ENCODE measurements at places on chromosomes 6 and 20.
A peak's percentile ranks its signal among the peaks of the same experiment; 100 is the strongest.

- DNase-seq = no peak
Measured at GRCh38 chr6:124772733-124773319, 189.4 kb upstream of the RNF217 start.

DNA sequence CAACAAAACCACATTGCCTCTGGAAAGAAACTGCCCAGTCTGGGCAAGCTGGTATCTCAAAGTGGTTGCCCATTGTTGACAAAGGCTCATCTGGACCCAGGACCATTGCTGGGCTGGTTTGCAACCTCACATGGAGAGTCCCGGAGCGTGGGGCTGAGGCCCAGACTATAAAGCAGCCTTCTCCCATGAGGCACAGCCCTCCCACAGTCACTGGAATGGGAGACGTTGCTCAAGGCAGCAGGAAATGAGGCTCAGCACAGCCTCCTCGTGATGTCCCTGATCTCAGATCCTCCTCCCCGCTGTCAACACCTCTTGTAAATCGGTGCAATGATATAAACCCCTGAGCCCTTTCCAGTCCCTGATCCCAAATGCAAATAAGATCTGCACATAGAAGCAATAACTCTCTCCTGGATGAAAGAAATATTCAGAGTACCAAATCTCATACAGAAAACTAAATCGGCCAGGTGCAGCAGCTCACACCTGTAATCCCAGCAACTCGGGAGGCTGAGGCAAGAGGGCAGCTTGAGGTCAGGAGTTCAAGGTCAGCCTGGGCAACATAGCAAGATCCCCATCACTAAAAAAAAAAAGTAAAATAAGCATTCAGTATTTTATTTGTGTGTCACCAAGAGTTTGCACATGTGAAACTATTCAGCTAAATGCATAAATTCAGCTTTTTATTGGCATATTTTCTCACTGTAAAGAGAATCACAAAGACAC, 103.0 kb upstream of the RREB1 start:
- DNase-seq = no peak

GRCh38 chr20:43921227-43921780, 6.7 kb downstream of the TOX2 start:
- no peak for DNase-seq

DNA sequence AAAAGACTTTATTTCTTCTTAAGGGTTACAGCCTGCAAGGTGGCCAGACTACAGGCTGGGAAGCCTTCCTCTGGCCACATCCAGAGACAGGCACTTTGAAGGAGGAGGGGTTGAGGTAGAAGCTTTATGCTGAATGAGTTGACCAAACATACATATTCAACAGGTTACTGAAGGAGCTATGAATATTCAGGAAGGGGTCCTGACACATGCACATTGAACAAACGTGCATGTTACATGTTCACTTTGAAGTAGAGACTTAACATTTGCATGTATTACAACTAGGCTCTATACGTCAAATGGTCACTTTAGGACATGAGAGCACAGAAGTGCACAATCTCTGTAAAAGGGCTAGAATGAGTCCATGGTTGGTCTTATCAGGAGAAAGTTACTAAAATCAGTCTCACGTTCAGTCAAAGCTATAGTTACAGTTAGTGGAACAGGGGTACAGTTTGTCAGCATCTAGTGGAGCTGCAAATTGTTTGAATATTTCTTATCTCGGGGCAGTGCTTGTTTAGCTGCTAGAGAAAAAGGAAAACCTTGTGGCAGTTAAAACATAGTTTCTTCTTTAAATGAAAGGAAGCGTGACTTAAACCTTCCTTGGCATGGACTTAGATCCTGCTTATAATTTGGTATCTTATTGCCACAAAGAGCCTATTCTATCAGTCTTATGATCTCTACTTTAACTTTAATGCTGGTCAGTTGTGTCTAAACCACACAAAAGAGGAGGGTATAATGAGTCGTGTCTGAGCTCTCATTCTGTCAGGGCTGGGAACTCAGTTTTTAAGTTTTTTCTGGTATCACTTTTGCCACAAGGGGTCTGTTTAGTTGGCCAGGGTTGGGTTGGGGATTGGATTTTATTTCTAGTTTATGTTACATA, 4.6 kb upstream of the ZSCAN9 start:
- no peak for DNase-seq

- no peak for DNase-seq
Measured at GRCh38 chr6:43269273-43270007, 26.2 kb downstream of the TTBK1 start.

- DNase-seq = peak; percentile 57
Measured at GRCh38 chr20:46402331-46402811, 4.0 kb downstream of the ELMO2 start.

GRCh38 chr20:10090588-10091166, 55.9 kb downstream of the ANKEF1 start:
- DNase-seq = peak; percentile 55

- DNase-seq = no peak
Measured at GRCh38 chr6:144778773-144779492, 493.8 kb downstream of the UTRN start.

- DNase-seq = peak; percentile 54
Measured at GRCh38 chr6:148192310-148192709, 150.3 kb upstream of the SASH1 start.

DNA sequence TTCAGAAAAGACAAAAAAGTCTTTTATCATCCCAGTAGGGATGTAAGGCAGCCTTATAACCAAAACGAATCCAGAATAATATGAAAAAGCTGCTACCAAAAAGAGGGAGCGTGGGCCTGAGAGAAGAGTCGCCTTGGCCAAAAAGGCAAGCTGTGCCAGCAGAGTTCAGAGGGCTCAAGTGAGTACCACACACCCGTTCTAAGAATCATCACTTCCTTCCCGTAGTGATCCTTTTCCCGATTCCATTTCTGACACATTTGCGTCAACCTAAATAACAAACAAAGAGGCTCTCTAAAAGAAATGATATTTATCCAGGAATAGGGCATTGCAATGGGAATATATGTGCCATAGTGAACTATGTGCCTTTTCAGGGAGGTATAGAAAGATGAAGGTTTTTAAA, 3.8 kb upstream of the TMEM181 start:
- DNase-seq = no peak

GRCh38 chr6:35330541-35331119, 11.7 kb upstream of the PPARD start:
- DNase-seq = no peak

DNA sequence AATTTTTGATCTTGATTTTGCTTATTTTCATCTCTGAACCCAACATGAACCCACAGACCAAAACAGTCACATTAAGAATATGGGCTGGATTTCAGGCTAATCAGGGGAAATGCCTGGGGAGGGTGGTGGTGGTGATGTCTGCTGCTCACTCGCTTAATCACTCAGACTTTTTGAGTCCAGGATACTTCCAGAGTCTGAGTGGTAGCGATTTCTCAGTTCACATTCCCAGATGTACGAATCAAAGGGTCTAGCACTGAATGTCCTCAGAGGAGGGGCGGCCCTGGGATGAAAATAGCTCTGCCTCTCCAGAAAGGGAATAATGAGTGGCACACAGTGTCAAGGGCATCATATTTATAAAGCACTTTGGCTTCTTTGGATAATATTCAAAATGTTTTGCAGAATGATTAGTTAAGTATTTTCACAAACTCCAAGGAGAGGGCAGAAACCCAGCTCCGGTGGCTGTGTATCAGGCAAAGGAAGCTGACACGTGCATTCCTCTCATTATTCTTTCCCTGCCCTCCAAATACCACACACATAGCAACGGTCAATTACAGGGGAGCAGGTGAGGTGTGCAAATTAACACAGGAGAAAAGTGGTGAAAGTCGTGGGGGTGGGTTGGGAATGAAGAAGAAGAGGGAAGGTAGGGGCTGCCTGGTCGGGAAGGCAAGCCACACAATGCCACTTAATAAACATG, 345.2 kb upstream of the RSPO3 start:
- DNase-seq = no peak

- no peak for DNase-seq
Measured at GRCh38 chr6:14873101-14873500, 372.8 kb upstream of the JARID2 start.

DNA sequence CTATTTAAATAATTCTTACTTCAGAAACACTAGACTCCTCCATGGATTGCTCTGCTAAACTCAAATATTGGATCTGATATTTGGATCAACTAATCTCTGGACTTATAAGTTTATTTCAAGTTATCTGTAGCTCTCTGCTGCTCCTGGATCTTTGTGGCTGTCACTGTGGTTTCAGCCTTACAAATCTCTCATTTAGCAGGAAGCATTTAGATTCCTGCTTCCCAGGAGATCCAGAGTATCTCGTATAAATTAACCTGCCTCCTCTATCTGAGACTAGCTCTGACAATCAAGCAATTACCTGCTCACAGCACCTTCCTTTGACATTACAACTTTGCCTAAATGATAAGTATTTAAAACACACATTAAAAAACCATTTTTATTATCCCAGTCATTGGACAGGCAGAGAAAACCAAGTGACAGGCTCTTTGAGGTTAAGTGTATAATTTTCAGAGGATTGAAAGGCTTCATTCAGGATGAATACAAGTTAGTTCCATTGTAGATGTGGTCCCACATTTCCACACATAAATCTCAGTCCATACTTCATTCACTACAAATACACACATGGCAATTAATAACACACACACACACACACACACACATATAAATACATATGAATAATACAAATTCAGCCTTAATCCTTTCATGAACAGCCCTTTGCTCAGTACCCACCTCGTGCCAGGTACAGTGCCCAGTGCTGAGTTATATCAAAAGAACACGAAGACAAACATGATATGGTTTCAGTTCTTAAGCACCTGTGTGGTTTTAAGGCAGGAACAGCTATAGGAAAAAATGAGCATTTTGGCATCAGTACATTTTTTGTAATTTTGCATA, 55.5 kb upstream of the PLCB1 start:
- no peak for DNase-seq

GRCh38 chr20:57325632-57326356, 3.8 kb upstream of the SPO11 start:
- no peak for DNase-seq

DNA sequence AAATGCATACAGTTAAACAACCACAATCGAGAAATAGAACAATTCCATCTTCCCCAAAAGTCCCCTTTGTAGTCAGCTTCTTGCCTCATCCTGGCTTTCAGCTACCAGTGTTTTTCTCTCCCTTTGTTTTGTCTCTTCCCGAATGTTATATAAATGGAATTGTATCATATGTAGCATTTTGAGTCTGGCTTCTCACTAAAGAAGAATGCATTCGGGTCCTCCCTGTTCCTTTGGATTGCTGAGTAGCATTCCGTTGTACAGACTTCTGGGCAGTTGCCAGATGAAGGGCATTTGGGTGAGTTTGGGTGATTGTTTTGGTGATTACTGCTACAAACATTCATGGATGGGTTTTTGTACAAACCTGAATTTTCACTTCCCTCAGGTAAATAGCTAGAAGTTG, 27.8 kb downstream of the PRPH2 start:
- peak; percentile 53 for DNase-seq

- DNase-seq = no peak
Measured at GRCh38 chr20:17635332-17636244, 46.5 kb downstream of the RRBP1 start.

DNA sequence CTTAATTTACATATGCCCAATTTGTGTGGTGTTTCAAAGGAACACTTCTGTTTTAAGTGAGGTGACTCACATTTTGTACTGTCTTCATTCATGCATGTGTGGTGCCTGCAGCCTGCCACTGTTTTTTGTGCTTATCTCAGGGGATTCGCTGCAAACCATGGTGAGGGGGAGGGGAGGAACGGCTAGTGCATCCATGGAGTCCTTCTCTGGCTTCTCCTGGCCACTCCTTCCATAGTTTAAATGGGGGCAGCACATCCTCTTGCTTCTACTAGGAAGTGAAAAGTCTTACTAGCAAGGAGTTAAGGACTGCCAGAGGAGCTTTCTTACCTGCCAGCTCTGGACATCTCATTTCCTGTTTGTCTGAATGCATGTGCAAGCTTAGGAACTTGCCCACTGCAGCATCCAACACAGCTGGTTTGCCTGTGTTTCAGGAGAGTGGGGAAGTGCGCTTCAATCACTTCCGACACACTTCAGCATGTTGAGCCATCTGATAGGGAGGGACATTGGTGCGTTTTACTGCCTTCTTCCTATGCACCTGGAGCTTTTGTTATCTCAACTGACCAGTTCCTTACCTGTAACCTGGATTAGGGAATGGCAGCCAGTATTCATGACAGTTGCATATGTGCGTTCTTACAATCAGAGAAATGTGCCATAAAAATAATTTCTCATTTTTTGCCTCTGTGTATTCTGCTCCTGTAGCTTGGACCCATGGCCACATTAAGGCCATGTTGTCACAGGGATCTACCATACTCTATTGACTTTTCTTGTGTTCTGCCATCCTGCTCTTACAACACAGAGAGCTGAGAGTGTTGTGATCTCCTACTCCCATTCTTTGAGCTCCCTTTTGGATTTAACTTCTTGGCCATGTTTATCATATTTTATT, 211.3 kb downstream of the ARID1B start:
- DNase-seq = no peak

All from fibroblast of gingiva (primary cell).